ENCODE measurements at places on chromosomes 7 and 10. TPM values are rescaled to one million over a fixed set of nuclear protein-coding genes. Genes with fewer than 3 reads are reported as not detected.

Gene CALN1
- not detected for total RNA-seq

Gene C10orf105
- total RNA-seq: 0.20 TPM

DNA sequence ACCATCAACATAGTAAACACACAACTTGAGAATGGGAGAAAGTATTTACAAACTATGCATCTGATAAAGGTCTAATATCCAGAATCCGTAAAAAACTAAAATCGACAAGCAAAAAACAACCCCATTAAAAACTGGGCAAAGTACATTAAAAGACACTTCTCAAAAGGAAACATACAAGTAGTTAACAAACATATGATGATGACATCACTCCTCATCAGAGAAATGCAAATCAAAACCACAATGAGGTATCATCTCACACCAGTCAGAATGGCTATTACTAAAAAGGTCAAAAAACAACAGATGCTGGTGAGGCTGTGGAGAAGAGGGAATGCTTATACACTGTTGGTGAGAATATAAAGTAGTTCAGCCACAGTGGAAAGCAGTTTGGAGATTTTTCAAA, 125.1 kb downstream of the TFPI2 start:
- DNase-seq: no peak

- no peak for DNase-seq
Observed at GRCh38 chr10:127133672-127134500, 62.5 kb downstream of the INSYN2A start.

Gene ARHGAP21
- total RNA-seq: 31.7 TPM

GRCh38 chr10:131654471-131655087, 246.2 kb upstream of the PPP2R2D start:
- no peak for DNase-seq

DNA sequence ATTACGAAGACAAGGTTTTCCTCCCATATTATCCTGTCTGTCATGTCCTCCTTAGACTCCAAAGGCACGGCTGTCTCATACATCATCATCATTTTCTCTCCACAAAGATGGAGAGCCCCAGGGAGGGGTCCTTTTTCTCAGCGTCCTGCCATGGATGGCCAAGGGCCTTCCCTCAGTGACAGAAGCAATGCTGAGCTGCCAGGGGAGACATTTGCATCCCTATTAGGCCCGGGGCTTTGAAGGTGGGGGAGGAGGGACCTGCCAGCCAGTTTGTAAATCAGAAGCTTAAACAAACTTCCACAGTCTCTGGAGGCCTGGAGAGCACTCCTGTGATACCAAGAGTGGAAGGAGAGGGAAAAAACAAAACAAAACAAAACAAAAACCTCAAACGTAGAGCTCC, 112.4 kb upstream of the ADO start:
- no peak for DNase-seq

Gene ZNF804B
- not detected for total RNA-seq

Gene OPN4
- total RNA-seq: not detected

DNA sequence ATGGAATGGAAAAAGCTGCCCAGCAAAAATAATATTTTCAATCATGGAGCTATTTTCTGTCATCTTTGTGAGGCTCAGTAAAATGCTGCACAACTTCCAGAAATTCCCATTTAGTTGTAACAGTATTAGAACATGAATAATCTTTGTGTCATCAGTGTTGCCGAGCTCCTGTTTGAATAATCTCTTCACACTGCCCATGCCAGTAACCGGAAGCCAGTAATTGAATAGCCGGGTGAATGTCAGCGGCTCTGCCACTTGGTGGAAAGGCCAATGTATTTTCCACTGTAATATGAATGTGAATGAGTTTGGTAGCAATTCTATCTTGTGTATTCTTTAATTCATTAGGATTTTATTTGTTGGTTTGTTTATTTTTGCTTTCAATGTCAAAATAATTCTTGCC, 172.5 kb upstream of the INSYN2A start:
- DNase-seq: no peak

DNA sequence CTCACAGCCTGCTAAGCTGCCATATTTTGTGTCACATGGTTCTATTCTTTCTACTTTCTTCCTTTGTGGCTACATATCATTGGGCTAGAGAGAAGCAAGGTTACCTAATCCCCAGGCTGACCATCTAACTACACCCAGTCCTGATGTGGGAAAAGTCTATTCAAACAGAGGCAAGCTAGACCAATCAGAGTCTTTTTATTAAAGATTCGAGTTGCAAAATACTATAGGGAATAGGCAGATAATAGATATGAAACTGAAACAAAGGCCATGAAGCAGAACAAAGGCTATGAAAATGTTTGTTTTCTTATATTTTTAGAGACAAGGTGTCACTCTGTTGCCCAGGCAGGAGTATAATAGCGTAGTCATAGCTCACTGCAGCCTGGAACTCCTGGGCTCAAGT, 36.7 kb downstream of the MTERF1 start:
- no peak for DNase-seq

DNA sequence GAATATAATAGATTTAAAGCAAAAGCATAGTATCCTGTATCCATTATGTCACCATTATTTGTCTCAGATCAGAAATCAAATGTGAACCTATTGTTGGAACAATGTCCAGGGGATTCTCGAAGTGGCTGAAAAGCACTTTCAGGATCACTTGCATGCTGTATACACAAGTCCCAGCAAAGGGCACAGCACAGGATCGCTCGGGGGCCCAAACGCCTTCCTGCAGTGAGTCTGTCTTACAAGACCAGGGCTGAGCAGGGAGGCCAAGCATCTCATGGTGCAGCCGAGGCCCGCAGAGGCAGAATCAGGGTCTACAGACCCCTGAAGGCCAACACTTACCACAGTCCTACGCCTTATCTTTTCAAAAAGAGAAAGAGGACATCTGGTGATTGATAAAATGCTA, 92.3 kb downstream of the TNS3 start:
- no peak for DNase-seq

- no peak for DNase-seq
Observed at GRCh38 chr7:2116989-2117591, 115.7 kb downstream of the MAD1L1 start.

DNA sequence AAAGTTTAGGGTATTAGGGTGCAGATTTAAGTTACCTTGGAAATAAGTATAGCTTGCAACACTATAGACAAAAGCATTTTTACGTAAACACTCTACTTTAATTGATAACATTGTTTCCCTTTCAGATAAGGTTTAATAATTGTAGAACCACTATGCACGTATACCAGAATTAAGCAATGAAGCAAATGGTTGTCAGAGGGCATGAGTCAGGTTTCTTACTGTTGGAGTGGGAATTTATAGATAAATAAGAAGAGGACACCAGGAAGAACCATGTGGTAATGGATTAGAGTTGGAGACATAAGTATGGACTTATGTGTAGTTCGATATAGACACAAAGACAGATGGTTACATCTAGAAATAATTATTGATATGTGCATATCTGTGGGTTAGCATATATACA, 355.6 kb downstream of the ETV1 start:
- no peak for DNase-seq

Gene PRTFDC1
- 11.4 TPM for total RNA-seq

DNA sequence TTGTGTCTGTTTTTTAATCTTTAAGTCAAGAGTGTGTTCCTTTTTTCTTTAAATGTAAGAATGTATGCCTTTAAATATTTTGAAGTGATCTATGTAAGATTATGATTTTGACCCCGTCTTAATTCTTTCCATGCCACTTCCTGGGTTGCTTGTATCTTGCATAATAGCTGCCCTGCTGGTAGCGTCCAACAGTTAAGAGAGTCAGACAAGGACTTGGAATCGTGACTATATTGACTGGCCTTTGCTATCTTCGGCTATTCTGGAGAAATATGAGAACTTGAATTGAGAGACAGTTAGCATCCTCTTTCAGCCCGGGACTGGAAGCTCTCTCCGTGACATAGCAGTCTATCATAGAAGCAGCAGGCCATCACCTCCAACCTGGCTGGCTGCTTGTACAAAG, 13.0 kb downstream of the NRP1 start:
- DNase-seq: no peak

Gene SYT15
- not detected for total RNA-seq

Gene VAX1
- total RNA-seq: not detected

GRCh38 chr10:22573820-22574569, 140.4 kb downstream of the PIP4K2A start:
- DNase-seq: peak; percentile 46

Gene OR13A1
- not detected for total RNA-seq

DNA sequence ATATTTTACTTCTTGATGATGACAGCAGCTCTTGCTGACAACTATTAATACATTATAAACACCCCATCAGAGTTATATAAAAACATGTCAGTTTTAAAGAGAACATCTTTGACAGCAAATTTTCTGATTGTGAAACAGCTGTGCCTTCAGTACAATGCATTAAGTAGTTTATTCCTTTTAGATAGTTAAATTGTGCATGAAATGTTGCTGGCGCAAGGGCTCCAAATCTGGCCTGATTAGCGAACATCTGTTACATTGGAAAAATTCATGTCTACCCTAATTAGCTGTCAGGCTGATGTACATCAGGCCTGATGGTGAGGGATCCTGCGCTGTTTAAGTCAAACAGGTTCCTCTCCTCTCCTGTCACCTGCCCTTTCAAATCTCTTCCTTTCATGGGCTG, 171.9 kb upstream of the SP8 start:
- no peak for DNase-seq

DNA sequence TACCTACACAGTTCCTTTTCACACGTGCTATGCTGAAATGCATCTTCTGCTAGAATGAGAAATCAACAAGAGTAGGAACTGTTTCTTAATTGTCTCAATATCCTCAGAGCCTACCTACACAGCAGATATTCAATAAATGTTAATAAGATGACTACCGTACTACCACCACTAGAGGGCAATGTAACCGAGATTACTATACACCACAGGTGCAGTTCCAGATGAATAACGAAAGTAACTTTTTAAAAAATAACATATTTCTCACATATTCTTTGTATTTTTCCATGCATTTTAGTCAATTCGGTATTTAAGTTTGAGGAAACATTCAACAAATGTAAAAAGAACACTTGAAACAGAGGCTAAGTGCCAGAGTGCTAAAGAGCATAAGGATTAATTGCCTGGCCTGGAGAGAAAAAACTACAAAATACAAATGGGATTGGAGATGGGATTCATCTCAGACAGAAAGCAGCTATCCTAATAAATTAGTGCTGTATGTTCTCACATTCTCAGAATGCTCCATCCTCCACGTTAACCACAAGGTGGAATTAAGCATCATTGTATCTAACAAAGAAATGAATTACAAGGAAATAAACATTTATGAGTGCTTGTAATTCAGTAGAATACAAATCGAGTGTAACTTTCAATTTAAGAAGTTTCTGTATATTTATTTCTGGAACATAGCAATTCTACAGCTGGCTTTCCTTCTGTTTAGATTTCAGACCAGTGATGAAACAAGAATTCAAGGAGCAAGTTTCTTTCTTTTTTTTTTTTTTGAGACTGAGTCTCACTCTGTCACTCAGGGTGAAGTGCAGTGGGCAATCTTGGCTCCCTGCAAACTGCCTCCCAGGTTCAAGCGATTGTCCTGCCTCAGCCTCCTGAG, 20.3 kb upstream of the HECTD2 start:
- DNase-seq: peak; percentile 68

- DNase-seq: no peak
Observed at GRCh38 chr7:141920281-141920680, 4.1 kb downstream of the OR9A4 start.

GRCh38 chr10:63204667-63205391, 71.7 kb downstream of the NRBF2 start:
- DNase-seq: no peak

Gene GPR15LG
- not detected for total RNA-seq

- no peak for DNase-seq
Observed at GRCh38 chr10:97450828-97451227, 4.9 kb downstream of the ZDHHC16 start.

GRCh38 chr7:4631380-4632179, 50.5 kb upstream of the FOXK1 start:
- DNase-seq: peak; percentile 86

Gene C10orf62
- not detected for total RNA-seq

GRCh38 chr10:50567384-50567783, 56.4 kb downstream of the SGMS1 start:
- DNase-seq: no peak

Gene NPC1L1
- 0.13 TPM for total RNA-seq

GRCh38 chr10:97274828-97275227, 17.6 kb downstream of the ARHGAP19 start:
- DNase-seq: no peak

- no peak for DNase-seq
Observed at GRCh38 chr10:85950921-85951320, 415.7 kb downstream of the GRID1 start.

Gene ZNHIT1
- total RNA-seq: 189 TPM

DNA sequence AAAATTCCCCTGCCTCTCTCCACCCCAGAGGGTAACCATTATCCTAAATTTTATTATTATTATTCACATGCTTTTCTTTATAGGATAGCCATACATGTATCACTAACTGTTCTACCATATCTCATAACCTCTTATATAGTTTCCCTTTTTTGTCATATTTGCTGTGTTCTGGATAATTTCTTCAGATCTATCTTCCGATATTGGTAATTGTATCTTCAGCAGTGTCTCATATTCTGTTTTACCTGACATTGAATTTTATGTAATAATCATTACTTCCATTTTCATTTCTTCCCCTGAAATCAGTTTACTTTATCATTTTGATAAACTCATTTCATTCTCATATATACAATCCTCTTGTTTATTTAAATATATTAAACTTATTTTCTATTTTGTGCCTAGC, 273.5 kb downstream of the ADK start:
- no peak for DNase-seq

Gene CFAP46
- not detected for total RNA-seq

DNA sequence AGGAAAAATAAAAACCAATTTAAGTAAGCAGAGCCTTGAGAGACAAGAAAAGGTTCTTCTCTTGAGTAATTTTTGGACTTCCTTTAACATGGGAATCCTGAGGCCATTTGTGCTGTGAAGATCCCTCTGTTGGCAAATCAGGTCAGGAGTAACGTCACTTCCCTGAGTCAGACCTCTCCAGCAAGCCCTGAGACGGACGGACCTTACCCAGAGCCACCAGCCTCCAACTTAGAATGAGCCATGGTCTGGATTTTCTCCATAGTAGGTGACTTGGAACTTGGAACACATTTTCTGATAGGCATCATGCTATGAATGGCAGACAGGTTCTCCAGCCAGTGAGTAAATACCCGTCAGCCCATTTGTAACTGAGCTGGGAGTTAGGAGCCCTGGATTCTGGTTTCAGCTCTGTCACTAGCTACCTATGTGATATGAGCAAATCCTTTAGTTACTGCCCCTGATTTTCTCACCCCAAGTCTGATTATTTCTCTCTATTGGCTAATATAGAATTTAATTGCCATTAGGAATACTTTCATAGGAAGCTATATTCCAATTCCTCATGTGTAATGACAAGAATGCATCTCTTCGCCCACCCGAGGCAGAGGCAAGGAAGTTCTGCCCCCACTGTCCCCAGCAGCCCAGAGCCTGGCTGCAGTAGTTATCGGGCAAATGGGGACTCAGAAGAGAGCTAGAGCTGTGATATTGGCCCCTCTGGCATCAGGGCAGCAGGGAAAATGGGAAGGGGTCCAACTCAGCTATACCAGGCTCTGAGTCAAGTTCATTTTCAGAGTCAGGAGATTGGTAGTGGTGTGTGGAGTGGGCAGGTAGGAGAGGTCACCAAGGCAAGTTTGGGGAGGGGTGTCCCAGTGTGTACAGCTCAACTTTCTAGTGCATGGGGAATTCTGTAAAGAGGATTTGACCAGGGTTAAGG, 153.7 kb upstream of the AGK start:
- DNase-seq: no peak

- DNase-seq: no peak
Observed at GRCh38 chr7:34756691-34757090, 98.7 kb downstream of the NPSR1 start.
